Activated CD4-positive, CD25-positive, alpha-beta regulatory T cell treated with anti-CD3 and anti-CD28 coated beads, Interleukin-2, amount 50 U/mL, for 24 hours (primary cell): ENCODE measurements at places on chromosomes 2 and 18.

DNA sequence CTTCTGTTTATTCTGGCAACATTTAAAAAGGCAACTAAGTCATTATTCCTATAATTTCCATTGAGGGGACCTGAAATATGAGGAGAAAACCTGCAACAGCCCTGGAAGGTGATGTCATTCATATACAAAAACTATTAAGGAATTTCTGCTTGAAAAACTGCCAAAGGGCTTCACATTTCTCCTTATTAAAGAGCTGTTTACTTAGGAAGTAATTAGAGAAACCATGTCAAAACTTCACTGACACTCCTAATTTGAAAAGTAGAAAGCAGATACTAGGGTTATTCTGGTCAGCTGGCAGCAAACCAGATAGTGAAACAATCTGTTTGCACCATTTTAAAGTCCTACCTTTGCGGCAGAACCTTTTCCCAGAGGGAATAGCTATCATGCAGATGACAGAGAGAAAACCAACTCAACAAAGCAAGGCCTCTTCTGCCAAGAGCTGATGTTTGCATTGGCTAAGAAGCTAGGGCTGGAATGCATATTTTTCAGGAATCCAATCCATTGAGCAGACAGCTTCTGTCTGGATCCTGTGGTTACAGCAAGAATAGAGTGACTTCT is 592.2 kb upstream of the SYT4 start:
- ATAC-seq: no peak

- ATAC-seq: no peak
Measured at GRCh38 chr2:42859006-42859552, 66.7 kb upstream of the HAAO start.

GRCh38 chr2:224930990-224931389 is 111.3 kb downstream of the DOCK10 start:
- no peak for ATAC-seq

DNA sequence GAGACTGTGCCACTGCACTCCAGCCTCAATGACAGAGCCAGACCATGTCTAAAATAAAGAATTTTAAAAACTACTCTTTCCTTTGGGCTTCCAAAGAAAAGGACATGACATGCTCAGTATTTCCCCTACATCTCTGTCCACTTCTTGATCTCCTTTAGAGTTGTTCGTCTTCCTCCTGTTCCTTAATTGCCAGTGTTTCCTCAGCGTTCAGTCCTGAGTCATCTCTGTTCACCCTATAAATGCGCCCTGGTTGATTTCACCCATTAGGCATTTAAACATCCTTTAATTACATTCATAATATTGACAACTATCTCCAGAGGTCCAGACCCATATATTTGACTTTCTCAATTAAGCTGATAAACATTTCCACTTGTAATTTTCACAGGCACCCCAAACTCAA is 64.0 kb downstream of the AAK1 start:
- no peak for ATAC-seq

GRCh38 chr2:86186431-86186830 is 8.8 kb downstream of the IMMT start:
- ATAC-seq: peak; percentile 36

DNA sequence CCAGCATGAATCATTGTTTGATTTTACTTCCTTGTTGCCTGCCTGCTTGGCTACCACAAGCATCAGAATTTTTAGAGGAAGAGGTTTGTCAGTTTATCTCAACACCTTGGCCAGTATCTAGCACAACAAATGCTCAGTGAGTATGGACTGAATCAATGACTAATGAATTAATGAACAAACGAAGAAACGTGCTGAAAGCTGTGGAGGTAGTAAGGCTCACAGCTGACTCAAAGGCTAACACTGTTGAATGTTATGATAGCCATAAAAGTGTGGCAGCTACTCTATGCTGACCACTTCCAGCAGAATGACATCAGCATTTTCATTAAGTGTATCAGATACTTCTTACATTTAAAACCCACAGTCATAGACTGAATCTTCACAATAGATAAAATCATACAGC is 543.4 kb downstream of the IRS1 start:
- ATAC-seq: no peak

DNA sequence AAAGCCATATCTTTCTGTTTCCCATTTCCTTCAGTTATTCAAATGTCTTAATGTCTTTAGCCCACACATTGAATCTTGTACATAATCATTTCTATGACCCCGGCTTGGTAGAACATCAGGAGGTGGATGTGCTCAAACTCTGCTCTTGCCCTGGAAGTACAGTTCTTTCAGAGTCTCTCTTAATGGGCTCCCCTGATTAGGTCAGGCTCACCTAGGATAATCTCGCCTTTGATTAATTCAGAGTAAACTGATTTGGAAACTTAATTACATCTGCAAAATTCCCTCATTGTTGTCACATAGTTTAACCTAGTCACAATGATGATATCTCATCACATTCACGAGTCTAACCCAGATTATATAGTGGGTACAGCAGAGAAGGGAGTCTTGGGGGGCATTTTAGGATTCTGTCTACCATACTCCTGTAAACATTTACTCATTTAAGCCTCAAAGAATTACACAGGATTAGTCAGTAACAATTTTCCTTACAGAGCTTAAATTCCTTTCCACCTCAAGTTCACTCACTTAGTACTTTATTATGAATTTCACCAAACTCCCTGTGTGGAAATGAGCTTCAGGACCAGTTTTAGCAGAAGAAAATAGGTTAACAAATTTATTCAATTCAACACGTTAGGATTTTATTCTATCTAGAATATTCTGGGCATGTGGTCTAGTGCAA is 135.5 kb downstream of the FHOD3 start:
- no peak for ATAC-seq

DNA sequence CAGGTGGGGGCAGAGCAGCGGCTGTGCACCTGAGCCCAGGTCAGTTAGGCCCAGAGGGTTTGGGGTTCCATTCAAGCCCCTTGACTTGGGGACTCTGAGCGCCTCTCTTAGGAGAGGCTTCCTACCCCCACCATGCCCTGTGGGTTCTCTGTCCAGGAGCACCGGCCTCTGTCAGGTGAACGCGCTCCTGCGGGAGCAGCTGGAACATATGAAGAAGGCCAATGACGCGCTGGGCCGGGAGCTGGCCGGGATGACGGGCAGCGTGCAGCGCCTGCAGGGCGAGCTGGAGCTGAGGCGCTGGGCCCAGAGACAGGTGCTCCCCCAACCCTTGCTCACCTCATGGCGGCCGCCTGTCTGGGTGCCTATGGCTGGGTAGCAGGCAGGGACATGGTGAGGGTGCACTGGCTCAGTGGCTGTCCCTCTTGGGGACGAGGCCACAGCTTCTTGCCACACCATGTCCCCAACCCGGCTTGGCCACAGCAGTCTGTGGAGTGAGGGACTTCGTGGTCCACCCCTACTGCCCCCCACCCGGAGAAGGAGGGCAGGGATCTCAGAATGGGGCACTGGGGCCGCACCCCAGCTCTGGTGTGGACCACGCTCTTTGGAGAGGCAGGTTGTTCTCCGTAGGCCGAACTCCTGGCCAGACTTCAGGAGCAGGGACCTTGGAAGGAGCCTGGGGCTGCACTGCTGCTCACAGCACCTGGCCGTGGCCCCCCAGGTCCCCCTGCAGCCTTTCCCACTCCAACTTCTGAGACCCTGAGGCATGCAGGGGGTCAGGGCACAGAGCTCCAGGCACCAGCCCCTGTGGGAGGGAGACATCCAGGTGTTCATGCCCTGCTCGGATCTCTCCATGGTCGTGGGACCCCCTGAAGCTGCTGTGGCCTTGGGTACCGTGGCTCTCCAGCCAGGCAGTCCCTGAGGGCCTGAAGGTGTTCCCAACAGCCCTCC is 19.7 kb downstream of the CROCC2 start:
- no peak for ATAC-seq

GRCh38 chr2:110984694-110985490 is 135.8 kb upstream of the BCL2L11 start:
- ATAC-seq: no peak

- ATAC-seq: no peak
Measured at GRCh38 chr2:161418715-161419637, 2.9 kb downstream of the TBR1 start.

DNA sequence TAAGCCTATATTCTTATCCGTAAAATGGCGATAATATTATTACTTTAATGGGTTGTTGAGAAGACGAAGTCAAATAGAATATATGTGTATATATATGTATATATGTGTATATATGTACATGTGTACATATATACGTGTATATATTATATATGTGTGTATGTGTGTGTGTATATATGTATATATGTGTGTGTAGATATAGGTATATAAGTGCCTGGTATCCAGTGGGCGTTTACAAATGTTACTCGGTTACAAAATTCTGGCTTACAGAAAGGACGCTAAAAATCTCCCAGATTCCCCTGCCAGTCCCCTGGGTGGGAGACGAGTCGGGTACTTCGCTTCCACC is 295 bp upstream of the MTX2 start:
- ATAC-seq: peak; percentile 8

- ATAC-seq: peak; percentile 53
Measured at GRCh38 chr18:51074605-51075004, 44.6 kb downstream of the SMAD4 start.

- ATAC-seq: peak; percentile 70
Measured at GRCh38 chr2:98835831-98836385, 100.1 kb downstream of the CRACDL start.

DNA sequence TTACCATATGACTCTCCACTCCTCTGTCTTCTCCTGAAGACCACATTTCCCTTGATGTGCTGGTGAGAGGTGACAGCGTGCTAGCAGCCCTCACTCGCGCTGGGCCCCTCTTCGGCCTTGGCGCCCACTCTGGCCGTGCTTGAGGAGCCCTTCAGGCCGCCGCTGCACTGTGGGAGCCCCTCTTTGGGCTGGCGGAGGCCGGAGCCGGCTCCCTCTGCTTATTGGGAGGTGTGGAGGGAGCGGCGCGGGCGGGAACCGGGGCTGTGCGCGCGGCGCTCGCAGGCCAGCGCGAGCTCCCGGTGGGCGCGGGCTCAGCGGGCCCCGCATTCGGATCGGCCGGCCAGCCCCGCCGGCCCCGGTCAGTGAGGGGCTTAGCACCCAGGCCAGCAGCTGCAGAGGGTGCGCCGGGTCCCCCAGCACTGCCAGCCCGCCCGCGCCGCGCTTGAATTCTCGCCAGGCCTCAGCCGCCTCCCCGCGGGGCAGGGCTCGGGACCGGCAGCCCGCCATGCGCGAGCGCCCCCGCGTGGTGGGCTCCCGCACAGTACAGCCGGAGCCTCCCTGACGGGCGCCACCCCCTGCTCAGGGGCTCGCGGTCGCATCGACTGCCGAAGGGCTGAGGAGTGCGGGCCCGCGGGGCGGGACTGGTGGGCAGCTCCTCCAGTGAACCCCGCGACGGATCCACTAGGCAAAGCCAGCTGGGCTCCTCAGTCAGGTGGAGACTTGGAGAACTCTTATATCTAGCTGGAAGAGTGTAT is 246.6 kb upstream of the REG3G start:
- no peak for ATAC-seq

- ATAC-seq: no peak
Measured at GRCh38 chr2:45705233-45705632, 53.8 kb downstream of the PRKCE start.

- no peak for ATAC-seq
Measured at GRCh38 chr2:10449838-10450691, 1.9 kb upstream of the ODC1 start.

GRCh38 chr2:47636596-47637264 is 146.2 kb upstream of the MSH6 start:
- no peak for ATAC-seq

DNA sequence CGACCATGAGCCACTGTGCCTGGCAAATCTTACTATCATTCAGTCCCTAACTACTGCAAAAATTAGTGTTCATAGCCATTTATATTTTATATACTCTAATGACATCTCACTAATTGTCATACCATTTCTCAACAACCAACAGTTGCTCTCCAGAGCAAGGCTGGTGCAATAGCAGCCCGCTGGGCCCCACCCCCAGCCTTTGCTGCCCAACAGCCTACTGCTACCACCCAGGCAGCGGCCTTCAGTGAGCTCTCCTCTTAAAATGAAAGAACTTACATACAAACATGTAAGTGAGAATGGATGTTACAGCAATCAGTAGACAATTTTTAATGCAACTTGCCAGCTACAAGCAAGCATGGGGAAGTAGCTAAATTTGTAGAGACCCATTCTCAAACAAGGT is 90.5 kb downstream of the HNRNPLL start:
- ATAC-seq: no peak

DNA sequence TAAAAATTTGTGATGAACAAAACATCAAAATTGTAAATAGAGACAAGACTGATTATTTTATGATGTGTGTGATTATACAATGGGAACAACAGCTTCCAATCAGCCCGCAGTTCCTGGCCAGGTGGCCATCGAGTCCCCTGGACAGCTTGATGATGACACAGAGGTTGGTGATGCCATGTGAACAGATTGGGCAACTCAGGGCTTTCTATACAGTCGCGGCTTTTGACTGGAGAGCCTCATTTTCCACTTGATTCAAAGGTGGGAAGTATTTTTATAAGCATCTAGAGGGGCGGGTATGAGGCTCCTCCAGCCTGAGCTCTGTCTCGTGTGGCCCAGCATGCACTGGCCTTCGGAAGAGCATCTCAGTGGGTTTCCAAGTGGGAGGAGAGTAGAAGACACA is 14.9 kb upstream of the HPCAL1 start:
- no peak for ATAC-seq

DNA sequence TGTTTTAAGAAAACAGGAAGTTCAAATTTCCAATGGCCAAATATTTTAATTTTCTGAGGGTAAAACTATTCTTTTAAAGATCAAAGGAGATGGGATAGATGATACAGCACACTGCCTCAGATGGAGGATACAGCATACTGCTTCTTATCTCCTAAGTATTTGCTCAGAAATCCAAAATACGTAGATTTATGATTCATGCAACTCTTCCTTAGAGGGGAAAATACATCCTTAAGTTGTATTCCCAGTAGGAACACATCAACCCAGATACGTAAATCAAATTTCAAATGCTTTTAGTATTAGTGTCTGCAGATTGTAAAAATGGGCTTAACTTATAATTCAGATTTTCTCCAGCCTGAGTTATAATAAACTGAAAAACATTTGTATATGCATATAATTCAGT is 235.2 kb downstream of the ZNF385B start:
- ATAC-seq: no peak

DNA sequence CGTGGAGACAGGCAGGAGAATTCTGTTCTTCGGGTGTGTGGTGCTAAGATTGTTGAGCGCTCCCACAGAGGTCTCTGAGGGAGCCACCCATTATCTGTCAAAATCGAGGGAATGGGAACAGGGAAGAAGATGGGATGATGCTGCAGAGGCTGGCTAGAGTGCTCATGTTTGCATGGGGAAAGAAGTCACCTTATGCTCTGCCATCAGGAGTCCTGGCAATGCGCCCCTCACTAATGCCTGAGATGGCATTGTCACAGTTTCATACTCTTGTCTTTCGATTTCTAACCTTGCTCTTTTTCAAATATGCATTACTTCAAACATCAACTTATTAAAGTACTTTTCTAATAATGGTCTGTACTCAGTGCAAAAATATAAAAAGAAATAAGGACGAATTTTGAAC is 463.3 kb upstream of the CELF4 start:
- ATAC-seq: no peak
